ENCODE measurements at places on chromosomes 7 and 10.

GRCh38 chr10:89391907-89392756, at the start of gene IFIT1:
Gene IFIT1 (plus strand): TSS chr10:89392623. CDS start chr10:89392713, 90 bp downstream.
- DNase-seq = peak; percentile 95

DNA sequence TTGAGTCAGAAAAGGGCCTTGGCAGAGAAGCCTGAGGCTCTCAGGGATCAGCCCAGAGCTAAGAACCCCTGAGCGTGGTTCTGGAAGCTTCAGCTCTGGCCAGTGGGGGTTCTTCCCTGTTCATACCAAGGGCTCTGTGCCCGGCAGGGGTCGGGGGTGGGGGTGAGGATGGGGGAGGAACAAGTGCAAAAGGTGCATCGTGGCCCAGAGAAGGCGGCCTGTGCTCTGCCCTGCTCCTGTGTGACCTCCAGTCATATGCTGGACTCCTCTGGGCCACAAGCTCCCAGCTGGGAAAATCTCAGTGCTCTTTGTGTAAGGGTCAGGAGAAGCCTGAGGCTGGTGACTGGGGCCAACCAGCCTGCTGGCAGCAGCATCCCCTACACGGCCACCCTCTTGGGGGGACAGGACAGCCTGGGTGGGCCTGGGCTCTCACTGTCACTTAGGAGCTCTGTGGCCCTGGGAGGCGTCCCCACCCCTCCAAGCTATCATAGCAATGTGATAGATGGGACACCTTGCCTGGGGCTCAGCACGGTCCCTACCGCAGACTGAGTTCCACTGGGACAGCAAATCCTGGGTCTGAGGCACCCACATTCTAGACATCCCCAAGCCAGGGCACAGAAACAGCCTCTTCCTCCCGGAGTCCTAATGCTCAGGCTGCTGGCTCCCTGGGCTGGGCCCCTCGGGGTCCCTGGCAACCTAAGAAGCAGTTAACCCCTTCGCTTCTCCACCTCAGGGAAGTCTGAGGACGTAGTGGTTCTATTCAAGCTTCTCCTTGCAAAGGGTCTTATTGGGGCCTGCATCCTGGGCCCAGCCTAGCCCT, 2.5 kb downstream of the MMRN2 start:
- no peak for DNase-seq

DNA sequence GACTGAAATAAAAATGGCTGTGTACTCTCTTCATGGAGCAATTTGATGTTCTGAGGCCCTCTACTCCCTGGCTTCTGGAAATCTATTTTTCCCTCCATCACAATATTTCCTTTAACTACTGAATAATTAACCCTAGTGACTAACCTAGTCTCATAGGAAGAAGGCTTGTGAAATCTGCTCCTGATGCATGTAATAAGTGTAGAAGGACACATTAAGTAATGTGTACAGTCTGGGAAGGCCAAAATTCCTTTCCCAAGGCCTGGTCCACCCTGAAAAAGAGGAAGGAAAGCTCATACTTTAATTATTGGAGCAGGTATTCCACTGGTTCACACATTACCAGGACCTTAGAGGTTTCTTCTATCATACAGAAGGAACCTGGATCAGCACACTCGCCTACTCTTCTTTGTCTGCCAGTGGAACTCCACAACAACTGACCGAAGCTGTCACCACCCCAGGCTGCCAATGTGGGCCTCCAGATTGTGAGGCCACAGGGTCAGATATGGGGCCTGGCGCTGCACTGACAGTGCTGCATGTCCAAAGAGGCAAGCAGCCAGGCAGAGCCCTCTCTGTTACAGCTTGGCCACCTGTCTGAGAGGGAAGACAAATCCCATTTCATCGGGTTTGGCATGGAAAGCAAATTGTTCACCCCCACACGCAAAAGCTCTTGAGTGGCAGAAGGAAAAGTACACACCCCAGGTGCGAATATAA, 54.4 kb upstream of the FAM133B start:
- peak; percentile 70 for DNase-seq

DNA sequence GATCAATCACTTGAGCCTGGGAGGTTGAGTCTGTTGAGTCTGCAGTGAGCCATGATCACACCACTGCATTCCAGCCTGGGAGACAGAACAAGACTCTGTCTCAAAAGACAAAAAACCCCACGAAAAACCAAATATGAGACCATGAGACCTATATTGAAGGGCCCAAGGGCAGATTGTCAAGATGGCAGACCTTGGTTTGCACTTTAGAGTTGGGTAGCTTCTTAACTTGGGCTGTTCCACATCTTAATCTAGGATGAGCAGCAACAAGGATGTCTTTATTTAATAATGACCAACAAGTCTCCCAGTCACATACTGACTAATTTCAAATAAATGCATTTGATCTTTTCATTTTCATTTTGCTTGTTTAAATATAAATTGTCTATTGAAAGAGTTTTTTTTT, 43.8 kb downstream of the KAT6B start:
- DNase-seq = no peak

DNA sequence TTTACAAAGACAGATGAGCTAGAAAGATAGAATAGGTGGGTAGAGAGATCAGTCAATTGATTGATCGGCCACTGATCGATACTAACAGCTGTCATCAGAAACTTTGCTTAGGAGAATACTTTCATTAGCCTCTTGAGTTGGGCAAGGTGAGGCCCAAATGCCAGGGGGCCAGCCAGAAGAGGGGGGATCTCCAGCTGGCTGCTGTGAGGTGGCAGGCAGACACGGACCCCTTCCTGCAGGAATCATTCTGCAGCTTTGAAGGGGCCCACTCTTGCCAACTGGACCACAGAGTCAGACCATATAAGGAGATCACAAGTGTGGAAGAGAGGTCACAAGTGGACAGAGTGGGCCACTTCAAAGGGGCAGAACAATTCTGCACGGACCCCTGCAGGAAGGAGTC, 62.9 kb upstream of the DOCK1 start:
- no peak for DNase-seq

- DNase-seq = peak; percentile 28
Measured at GRCh38 chr7:36088966-36089365, 64.1 kb upstream of the EEPD1 start.

- DNase-seq = no peak
Measured at GRCh38 chr10:71743089-71743838, 23.7 kb upstream of the C10orf105 start.

GRCh38 chr10:120103738-120104560, 211.4 kb downstream of the SEC23IP start:
- DNase-seq = no peak

DNA sequence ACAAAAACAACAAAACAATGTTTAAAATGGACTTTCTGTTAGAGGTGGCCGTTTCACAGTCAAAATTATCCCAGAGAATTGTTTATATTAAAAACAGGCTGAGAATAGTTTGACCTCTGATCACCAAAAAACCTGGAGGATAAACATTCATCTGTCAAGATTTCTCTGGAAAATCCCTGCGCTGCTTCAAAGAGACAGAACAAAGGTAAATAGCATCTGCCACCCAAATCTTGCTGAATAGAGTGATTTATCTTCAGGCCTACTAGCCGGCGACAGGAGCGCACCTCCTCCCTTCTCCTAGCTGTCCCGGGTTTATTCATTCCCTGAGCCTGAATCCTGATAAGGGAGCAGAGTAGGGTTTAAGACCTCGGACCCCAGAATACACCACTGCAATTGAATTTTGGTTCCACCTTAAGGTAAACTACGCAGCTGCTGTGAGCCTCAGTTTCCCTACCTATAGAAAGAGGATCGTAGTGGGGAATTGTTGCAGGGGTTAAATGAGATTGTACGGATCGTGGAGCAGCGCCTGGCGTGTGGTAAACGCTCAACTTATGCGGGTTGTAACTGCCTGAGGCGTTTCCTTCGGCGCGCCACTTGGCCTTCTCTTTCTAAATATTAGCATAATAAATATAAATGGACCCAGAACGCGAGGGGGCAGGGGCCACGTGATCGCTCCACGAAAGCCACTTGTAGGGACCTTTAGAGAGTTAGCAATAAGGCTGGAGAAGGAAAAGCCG, 498 bp upstream of the ST7 start:
- DNase-seq = peak; percentile 40

DNA sequence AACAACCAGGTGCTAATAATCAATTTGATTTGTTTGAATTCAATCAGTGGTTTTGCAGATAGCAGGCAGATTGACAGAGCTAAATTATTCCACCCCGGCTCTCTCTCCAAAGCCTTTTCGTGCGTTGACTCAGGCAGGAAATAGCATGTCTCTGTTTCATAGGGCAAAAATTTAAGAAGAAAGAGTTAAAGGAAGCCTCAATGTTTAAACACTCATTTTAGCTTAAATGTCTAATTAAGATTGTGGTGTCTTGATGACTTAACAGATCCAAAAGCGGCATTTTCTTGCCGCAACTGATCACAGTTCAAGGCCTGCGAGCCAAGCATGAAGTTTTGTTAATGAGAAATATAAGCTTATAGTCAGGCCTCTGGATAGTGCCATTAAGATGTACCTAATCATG, 1051.1 kb upstream of the AUTS2 start:
- DNase-seq = no peak

GRCh38 chr7:137476937-137477336, 133.4 kb upstream of the PTN start:
- peak; percentile 69 for DNase-seq

- DNase-seq = peak; percentile 80
Measured at GRCh38 chr7:75762350-75762917, 9.6 kb downstream of the CCL26 start.

- peak; percentile 2 for DNase-seq
Measured at GRCh38 chr10:6299234-6299633, 96.5 kb downstream of the PFKFB3 start.

- no peak for DNase-seq
Measured at GRCh38 chr10:16915300-16915699, 98.1 kb upstream of the RSU1 start.

- DNase-seq = no peak
Measured at GRCh38 chr10:86085686-86086085, 280.9 kb downstream of the GRID1 start.

DNA sequence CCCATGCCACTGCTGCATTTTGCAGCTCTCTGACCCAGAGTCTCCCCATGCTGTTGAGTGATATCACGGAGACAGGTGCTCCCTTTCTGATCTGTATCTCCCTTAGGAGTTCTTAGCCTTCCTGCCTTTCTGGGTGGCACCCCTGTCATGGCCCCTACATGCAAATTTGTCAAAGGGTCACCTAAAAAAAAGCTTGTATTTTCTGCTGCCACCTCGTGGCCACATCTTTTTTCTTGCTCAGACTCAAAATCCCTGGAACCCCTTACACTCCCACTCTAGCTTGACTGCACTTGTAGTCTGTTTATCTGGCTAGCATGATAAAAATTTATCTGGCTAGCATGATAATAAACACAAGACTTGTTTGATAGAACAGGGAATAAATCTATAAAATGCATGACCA, 809.1 kb downstream of the SORCS1 start:
- no peak for DNase-seq

- no peak for DNase-seq
Measured at GRCh38 chr10:31994926-31995325, 61.3 kb downstream of the KIF5B start.

- no peak for DNase-seq
Measured at GRCh38 chr7:37394158-37394557, 54.5 kb downstream of the ELMO1 start.

DNA sequence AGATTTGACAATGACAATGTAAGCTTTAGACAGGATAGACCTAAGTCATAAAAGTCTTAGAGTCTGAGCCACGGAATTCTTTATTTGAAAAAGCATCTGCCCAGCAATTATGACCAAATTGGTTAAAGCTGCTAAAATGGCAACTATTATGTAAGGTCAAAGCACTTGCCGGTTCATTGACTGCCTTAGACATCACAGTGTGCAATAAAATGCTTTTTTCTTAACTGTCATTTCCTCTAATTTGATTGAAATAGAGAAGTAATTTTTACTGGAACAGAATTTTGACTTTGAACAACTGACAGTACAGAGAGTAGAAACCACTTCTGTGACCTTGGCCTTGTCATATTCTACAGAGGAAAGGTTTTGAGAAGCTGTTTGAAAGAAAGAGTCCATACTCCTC, 142.9 kb downstream of the THSD7A start:
- DNase-seq = no peak

- DNase-seq = no peak
Measured at GRCh38 chr7:23469961-23470250, 385 bp downstream of the IGF2BP3 start.

DNA sequence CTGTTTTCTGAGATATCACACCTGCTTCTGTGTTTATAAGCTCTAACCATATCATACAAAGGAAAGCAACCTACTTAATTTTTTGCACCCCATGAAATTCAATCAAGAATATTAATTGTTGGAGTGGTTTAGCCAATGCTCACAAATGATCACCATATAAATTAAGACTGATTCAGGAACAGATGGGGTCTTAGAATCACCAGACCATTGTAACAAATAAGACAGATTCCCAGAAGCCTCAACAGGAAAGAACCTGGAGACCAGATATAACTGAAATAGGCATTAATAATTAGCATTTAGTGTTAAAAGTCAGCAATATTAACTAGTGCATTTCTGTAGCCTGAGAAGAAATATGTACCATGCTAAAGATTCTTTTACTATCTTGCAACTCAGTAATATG, 73.6 kb downstream of the SLC13A1 start:
- no peak for DNase-seq

DNA sequence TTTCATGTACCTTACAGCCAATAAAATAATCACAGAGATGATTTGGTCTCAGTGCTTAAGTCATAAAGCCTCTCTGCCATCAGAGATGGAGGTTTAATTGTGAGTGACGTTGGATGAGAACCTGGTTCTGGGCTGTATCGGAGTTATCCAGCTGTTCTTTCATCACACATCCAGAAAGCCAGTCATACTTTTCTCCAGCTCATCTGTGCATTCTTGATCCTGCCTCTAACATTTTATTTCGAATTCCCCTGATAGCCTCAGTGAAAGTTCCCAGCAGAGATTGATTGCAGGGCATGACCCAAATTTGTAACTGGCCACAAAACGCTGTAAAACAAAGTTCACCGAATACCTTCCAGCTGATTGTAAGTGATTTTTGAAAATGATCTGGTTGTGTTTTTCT, 212.6 kb upstream of the HABP2 start:
- DNase-seq = no peak

- DNase-seq = peak; percentile 94
Measured at GRCh38 chr7:120973849-120974248, 14.7 kb upstream of the CPED1 start.

DNA sequence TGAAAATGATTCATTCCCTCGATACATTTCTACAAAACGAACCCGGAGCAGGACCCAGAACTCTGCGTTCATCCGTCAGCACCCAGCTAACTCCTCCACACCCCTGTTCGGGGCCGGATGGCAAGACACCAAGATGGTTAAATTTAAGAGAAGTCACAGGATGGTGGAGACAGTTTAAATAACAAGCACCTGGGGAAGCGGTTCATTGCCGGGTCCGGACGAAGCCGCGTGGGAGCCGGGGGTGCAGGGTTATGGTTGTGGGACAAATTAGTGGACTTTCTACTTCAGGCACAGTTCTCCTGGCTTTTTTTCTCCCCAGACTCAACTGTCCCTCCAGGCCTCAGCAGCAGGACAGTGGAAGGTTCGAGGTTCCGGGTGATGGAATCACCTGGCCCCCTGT, 45.4 kb downstream of the ASB13 start:
- no peak for DNase-seq

GRCh38 chr7:480531-481218, 39.0 kb downstream of the PDGFA start:
- peak; percentile 36 for DNase-seq
